ENCODE measurements at places on chromosomes 6 and 20. TPM values are rescaled to one million over a fixed set of nuclear protein-coding genes. Genes with fewer than 3 reads are reported as not detected.
A peak's percentile ranks its signal among the peaks of the same experiment; 100 is the strongest.

DNA sequence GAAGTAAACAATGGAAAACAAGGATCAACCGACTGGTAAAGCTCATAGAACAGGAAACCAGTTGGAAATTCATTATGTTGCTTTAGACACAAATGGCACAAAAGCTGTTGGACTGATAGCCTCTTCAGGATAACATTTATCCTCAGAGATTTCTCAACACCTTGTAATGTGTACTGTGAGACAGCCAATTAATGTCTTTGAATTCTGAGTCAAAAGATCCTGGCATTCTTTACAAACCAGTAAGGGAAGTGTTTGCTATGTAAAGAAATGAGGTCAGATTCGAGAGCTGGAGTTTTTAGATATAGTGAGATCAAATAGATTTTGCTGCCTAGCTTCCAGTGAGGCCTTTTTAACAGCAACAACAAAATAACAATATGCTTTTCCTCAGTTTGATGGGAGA, 439.2 kb downstream of the C6orf118 start:
- ATAC-seq = no peak

DNA sequence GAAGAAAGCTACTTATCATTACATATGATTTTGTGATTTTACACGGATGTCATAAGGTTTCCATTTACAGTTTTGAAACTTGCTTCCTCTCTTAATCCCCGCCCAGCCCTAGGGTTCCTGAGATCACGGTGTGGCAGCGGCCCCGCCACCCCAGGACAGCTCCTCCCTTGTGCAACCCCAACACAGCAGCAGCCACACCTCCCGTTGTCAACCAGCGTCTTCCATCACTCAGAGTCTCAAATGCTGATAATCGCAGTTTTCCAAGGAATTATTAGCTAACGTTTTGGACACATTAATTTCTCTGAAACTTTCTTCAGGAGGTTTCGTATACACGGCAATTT, 204.8 kb downstream of the THBS2 start:
- ATAC-seq = no peak

GRCh38 chr6:156515242-156515641, 261.9 kb upstream of the ARID1B start:
- no peak for ATAC-seq

DNA sequence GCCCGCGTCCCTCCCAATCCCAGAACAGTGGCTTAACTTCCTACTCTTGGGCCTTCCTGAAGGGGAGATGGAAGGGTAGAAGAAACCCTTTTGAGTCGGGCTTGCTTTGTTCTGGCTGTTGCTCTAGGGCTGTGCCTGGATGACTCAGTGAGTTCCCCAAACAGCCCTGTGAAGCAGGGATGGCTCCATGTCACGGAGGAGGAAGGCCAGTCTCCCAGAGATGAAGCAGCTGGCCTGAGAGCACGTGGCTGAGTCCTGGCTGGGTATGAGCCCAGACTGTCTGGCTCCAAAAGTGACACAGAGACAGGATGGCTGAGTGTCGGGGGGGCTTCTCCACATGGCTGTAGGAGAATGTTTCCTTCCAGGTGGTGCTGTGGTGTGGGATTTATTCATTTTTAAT, 4.6 kb downstream of the SYTL3 start:
- ATAC-seq = peak; percentile 97

DNA sequence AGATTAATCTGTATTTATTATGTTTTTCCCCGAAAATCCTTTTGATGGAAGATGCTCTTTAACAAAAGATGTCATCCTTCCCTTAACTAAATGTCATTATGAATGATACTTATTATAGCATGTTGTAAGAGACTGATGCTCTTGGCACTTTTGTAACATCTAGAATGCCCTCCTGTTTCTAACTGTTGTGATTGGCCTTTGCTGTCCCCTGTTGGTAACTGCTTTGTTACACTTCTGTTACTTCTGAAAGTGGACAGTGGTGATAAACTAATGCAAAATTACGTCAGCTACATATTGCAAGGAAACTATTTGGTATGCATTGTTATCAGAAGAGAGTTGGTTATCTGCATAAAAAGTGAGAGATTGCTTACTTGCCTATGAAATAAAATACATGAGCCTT, 5.8 kb downstream of the TTK start:
- ATAC-seq = no peak

GRCh38 chr6:148242180-148242579, 100.5 kb upstream of the SASH1 start:
- ATAC-seq = no peak

PPIL6 gene
- total RNA-seq = 2.0 TPM

ERVFRD-1 gene
- not detected for total RNA-seq

MEP1A gene
- total RNA-seq = not detected

OR12D3 gene
- total RNA-seq = not detected

Data from gastroesophageal sphincter (tissue), 4 donors.